Activated CD4-positive, CD25-positive, alpha-beta regulatory T cell (primary cell): ENCODE measurements at places on chromosomes 13 and 19.

GRCh38 chr19:11506101-11506555, 489 bp upstream of the ZNF653 start:
- DNase-seq = no peak

DNA sequence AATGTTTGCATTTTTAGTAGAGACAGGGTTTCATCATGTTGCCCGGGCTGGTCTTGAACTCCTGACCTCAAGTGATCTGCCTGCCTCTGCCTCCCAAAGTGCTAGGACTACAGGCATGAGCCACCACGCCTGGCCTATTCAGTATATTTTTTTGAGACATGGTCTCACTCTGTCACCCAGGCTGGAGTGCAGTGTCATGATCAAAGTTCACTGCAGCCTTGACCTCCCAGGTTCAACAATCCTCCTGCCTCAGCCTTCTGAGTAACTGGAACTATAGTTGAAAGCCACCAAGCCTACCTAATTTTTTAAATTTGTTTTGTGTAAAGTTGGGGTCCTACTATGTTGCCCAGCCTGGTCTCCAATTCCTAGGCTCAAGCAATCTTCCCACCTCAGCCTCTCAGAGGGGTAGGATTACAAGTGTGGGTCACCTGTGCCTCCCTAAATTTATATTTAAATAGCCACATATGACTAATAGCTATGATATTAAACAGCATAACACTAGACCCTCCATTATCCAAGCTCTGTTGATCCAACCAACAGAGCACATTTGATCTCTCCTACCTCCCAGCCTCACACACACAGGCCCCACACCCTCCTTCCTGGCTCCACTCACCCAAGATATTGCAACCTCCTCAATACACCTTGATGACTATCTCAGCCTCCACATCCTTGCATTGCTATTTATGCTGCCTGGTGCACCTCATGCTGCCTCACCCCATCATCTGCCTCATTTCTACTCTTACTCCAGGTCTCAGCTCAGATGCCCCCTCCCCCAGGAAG, 2.1 kb upstream of the CEACAM19 start:
- no peak for DNase-seq

- DNase-seq = no peak
Measured at GRCh38 chr19:4396949-4397783, 3.2 kb downstream of the SH3GL1 start.

GRCh38 chr13:27375686-27376326, 48.6 kb upstream of the GTF3A start:
- peak; percentile 6 for DNase-seq

- no peak for DNase-seq
Measured at GRCh38 chr13:101941095-101941783, 460.6 kb downstream of the FGF14 start.

GRCh38 chr13:66491251-66491650, 738.9 kb downstream of the PCDH9 start:
- no peak for DNase-seq

GRCh38 chr19:5145521-5146511, 176.9 kb downstream of the KDM4B start:
- DNase-seq = no peak

DNA sequence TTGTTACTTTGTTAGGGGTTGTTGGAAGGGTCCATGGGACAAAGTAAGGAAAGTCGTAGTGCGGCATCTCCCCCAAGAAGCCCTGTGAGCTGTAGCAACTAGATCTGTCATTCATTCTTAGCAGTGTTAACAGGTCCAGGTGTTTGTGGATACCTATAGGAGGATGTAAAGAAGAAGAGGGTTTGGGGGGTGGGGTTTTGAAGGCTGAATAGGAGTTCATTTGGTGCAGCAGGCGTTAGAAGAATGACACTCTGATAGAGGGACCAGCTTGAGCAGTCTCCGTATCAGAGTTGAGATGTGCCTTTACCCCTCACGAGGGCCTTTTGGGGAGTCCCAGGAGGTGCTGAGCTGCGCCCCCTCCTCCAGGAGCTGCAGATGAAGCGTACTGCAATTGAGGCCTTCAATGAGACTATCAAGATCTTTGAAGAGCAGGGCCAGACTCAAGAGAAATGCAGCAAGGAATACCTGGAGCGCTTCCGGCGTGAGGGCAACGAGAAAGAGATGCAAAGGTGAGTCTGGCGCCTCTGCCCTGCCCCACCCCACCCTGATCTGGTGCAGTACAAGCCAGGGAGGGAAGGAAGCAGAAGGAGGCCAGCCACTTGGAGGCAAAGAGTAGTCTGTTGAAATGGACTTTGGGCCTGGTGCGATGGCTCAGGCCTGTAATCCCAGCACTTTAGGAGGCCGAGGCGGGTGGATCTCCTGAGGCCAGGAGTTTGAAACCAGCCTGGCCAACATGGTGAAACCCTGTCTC, 7.6 kb upstream of the IFI30 start:
- DNase-seq = no peak

DNA sequence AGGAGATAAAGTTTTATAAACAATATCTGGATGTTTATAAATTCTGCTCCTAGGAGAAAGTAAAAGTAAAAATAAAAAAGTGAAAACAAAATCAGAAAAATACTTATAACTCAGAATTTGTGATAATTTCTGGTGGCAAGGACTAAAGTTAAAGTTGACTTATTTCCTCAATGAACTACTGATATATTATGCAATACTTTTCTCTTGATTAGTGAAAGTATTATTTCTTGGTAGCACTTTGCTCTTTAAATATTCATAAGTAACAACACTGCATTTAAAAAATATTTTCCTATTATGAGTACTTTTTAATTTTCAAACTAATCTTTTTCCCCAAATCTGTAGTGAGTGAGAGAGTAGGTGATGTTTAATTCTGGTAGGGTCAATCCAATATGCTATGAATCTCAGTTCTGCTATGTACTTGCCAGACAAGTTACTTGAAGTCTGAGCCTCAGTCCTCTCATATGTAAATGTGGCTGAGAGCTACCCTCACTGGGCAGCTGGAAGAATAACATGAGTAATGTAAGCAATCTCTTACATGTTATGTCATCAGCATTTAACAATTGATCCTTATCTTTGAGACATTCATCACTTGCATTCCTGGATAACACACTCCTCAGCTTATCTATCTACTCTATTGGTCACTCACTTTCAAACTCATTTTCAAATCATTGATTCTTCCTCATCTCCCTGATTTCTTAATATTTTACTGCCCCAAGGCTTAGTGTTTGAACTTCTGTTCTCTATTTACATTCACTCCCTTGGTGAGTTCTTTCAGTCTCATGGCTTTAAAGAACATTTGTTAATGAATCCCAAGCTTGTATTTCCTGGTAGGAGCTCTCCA, 239.0 kb downstream of the RGCC start:
- DNase-seq = no peak

DNA sequence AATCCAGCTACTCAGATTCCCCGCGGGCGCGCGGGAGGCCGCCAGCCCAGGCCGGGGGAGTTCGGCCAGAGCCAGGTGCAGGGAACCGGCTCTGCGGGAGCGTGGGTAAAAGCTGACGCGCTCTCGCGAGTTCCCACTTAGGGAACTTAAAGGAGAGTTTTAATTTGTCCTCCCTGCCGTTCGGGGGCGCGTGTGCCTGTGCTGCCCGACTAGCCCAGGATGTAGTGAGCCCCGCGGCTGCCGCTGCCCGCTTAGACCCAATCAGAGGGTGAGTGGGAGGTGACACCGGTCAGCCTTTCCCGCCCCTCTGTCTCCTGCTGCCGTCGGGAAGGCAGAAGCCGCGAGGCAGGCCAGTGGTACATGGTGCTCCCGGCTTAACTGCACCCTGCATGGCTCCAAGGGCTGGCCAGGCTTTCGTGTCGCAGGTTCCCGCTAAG, 36.0 kb upstream of the NEK3 start:
- DNase-seq = peak; percentile 32

- DNase-seq = no peak
Measured at GRCh38 chr19:28553764-28554163, 659.2 kb downstream of the UQCRFS1 start.

- no peak for DNase-seq
Measured at GRCh38 chr19:30488191-30488590, 116.0 kb downstream of the ZNF536 start.
